LoVo (cell line): ENCODE measurements at places on chromosomes 13 and 19.

- no peak for DNase-seq
Measured at GRCh38 chr13:53001444-53002225, 27.0 kb upstream of the OLFM4 start.

- DNase-seq = no peak
Measured at GRCh38 chr19:39795001-39795400, 16.3 kb downstream of the LEUTX start.

GRCh38 chr13:99614465-99614885 is 113.2 kb downstream of the TM9SF2 start:
- no peak for DNase-seq

- DNase-seq = no peak
Measured at GRCh38 chr13:51590231-51590970, 6.1 kb downstream of the WDFY2 start.

DNA sequence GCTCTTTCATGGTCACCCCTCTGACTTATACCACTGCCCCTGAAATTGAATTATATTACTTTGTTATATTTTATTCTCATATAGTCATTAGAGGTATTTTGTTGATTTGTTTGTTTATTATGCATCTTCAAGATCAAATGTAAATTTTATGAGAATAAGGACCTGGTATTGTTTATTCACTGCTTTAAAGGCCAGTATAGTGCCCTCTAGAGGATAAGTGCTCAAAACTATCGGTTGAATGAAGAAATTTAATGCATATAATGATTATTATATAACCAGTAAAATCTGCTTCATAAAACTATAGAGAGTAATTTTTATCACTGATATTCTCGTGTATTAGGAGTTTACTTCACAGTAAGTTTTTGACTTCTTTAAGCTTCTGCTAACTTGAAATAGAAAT is 1401.9 kb downstream of the SLITRK1 start:
- DNase-seq = no peak

GRCh38 chr19:54393381-54393780 is 21.9 kb upstream of the TTYH1 start:
- no peak for DNase-seq

- no peak for DNase-seq
Measured at GRCh38 chr13:68982961-68983619, 1124.5 kb upstream of the ATXN8OS start.

GRCh38 chr19:7618348-7618747 is 11.0 kb downstream of the XAB2 start:
- no peak for DNase-seq

- peak; percentile 89 for DNase-seq
Measured at GRCh38 chr19:10836479-10837330, 693 bp upstream of the TMED1 start.

GRCh38 chr19:48815870-48816501 is 5.2 kb upstream of the BCAT2 start:
- DNase-seq = no peak

- peak; percentile 45 for DNase-seq
Measured at GRCh38 chr13:75715601-75716523, 79.7 kb downstream of the LMO7 start.

DNA sequence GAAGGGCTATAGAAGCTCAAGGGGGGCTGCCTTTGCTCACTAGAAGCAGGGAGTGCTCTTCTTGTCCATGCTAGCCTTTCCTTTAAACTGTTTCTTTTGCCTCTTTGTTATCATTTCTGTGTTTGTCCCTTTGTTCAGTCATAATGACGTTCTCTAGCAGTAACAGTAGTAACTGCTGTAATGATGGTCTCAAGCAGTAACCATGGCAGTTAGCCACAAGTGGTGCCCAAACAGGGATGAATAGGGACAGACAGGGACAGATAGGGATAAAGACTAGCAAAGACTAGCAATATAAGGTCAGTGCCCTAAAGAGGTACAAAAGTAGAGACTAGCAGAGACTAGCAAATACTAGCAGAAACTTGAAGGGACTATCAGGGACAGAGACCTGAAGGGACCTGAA is 869.0 kb upstream of the PRR20A start:
- DNase-seq = no peak

DNA sequence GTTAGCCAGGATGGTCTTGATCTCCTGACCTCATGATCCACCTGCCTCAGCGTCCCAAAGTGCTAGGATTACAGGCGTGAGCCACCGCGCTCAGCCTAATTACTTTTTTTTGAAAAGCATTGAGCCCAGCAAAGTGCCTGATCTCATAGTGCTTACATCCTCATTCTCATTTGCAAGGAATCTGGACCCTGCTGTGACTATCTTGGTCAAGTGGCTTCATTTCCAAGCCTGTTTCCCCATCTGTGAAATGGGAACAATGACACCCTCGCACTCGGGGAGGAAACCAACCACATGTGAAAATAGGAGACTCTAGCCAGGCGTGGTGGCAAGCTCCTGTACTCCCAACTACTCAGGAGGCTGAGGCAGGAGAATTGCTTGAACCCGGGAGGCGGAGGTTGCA is 1.6 kb upstream of the PLEKHA4 start:
- DNase-seq = no peak

GRCh38 chr19:3403489-3404323 is 37.3 kb downstream of the NFIC start:
- DNase-seq = no peak

GRCh38 chr13:106636492-106636891 is 68.6 kb upstream of the ARGLU1 start:
- no peak for DNase-seq

- DNase-seq = no peak
Measured at GRCh38 chr13:36432106-36432544, at the start of gene CCNA1. CCNA1 (plus strand) TSS chr13:36432495; CDS start chr13:36433057, 562 bp downstream.

DNA sequence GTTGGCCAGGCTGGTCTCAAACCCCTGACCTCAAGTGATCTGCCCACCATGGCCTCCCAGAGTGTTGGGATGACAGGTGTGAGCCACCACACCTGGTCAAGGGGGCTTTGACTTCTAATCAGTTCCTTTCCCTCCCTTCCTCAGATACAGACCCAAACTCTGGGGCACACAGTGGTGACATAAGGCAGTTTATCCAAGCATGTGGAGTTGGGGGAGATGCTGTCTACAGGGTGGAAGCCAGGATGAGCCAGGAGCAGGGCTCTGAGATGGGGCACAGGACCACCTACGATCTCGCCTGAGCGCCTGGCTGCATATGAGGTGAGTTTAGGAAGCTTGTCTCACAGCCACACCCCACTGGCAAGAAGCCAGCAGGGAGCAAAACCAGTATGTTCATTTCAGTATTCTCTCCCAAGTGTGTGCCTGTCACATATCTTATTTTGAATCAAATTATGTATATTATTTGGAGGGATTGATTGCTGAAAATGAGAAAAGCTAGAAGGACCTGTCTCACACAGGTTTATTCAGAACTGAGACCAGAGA is 67.7 kb downstream of the KCTD15 start:
- peak; percentile 9 for DNase-seq

DNA sequence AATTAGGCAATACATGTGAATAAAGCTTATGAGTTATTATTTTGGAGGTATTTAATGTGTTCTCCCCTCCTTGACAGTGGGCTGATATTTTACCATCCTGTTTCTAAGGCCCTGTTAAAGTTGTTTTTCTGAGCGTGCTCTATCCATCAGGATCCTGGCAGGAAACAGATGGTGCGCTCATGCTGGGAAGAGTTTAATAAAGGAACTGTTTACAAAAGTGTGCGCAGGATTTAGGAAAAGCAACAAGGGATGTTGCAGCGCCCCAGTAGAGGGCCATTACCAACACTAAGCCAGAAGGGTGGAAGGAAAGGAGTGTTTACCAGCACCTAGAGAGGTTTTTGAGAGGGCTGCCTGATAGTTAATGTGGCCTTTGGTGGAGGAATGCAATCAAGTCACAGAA is 374.5 kb downstream of the KCNRG start:
- DNase-seq = no peak
